CD4-positive, alpha-beta T cell (primary cell): ENCODE measurements at places on chromosomes 1 and 21. TPM values are rescaled to one million over a fixed set of nuclear protein-coding genes. Genes with fewer than 3 reads are reported as not detected.

- H3K27ac ChIP-seq, result no peak overlapping the region
- H3K27me3 ChIP-seq, result peaks cover 4% of the 10 kb centered on the region
- no peaks in the 10 kb centered on the region for H3K36me3 ChIP-seq
- no peak for DNase-seq
Measured at GRCh38 chr1:162270016-162270770, 106.5 kb downstream of the SPATA46 start.

DNA sequence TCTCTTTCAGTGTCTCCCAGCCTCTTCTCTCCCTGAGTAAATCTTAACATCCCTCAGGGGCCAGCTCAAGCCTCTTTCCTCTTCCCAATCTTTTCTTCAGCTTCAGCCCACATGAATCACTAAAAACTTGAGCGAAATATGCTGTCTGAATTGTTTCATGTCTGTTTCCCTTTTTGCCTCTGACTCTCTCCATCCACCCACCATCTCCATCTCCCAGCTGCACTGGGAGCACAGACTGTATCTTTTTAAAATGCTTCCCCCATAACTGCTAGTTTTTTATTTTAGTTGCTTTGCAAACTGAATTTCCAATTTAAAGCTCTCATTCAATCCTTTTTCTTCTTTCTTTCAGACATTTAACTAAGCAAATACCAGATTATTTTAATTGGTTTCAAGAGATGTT lies 3.0 kb upstream of the AHCTF1 start:
- no peaks in the 10 kb centered on the region for H3K36me3 ChIP-seq
- no peak overlapping the region for H3K27ac ChIP-seq
- no peak overlapping the region for H3K4me3 ChIP-seq

- H3K27me3 ChIP-seq, result no peaks in the 10 kb centered on the region
- DNase-seq, result no peak
- H3K36me3 ChIP-seq, result no peaks in the 10 kb centered on the region
- H3K27ac ChIP-seq, result no peak overlapping the region
Measured at GRCh38 chr21:19256934-19257660, 853.5 kb upstream of the TMPRSS15 start.

KRTAP11-1 gene
- not detected for total RNA-seq

- no peaks in the 10 kb centered on the region for H3K4me1 ChIP-seq
- no peak overlapping the region for H3K27ac ChIP-seq
- DNase-seq, result no peak
- H3K4me3 ChIP-seq, result no peak overlapping the region
Measured at GRCh38 chr1:214658785-214659184, 55.8 kb downstream of the CENPF start.

DNA sequence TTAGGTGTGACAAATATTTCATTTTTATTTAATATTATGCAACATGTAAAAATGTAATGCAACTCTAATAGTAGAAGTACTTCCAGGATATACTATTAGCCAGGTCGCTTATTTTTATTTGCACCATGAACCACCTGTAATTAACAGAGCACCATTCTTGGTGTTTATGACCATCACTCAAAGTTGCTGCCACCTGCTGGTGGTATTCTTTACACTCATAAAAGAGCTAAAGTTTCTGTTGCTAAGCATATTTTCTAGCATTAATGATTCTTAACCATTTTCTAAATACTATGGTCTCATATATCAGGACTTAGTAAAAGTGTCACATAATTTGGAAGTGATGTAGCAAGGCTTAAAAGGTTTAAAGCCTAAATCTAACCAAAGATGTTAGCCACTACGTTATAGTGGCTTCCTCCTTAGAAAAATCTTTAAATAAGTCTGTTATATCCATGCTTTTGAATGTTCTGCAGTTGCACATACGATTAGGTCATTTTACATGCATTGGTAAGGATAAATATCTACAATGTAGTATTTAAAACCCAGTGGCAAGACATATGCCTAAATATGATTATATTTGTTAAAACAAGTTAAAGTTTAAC lies 244.5 kb downstream of the NEGR1 start:
- no peak for DNase-seq
- H3K4me1 ChIP-seq, result no peaks in the 10 kb centered on the region
- no peak overlapping the region for H3K27ac ChIP-seq
- H3K36me3 ChIP-seq, result no peaks in the 10 kb centered on the region

SLC9C2 gene
- not detected for total RNA-seq

WNT2B gene
- total RNA-seq, result 0.33 TPM

DNA sequence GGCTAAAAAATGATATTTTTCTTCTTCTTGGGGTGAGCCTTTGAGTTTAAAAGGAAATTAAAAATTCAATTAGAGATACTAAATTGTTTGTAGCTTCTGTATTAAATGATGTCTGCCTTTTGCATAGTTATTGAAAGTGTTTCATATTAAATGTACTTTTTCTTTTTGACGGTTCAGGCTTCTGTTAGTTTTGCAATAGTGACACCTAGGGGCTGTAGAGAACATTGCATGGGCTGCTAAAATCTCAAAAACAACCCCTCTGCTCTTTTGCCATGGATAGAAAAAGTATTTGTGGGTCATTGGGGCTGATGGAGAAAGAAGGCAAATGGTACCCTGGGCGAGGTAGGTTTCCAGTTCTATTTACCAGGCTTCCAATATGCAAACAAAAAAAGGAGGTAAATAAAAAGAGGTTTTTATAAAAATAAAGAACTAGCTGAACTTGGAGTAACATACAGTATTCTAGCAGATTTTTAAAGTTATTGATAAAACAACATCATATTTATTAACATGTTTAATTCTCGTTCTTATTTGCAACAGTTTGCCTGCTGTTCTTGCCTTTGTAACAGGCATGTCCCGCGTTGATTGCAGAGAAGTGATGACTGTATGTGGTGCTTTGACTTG lies 115.4 kb upstream of the HOOK1 start:
- no peaks in the 10 kb centered on the region for H3K36me3 ChIP-seq
- no peak for DNase-seq
- no peak overlapping the region for H3K27ac ChIP-seq
- no peaks in the 10 kb centered on the region for H3K27me3 ChIP-seq
- no peak overlapping the region for H3K4me3 ChIP-seq

DNA sequence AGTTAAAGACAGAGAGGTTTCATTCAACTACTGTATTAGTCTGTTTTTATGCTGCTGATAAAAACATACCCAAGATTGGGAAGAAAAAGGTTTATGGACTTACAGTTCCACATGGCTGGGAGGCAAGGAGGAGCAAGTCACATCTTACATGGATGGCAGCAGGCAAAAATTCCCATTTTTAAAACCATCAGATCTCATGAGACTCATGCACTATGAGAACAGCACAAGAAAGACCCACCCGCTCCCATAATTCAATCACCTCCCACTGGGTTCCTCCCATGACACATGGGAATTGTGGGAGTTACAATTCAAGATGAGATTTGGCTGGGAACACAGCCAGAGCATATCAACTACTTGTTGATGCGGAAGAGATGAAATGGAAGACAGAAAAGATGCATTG lies 9.2 kb downstream of the GPR161 start:
- H3K4me3 ChIP-seq, result no peak overlapping the region
- no peaks in the 10 kb centered on the region for H3K36me3 ChIP-seq
- H3K27ac ChIP-seq, result no peak overlapping the region
- H3K4me1 ChIP-seq, result no peaks in the 10 kb centered on the region

- no peaks in the 10 kb centered on the region for H3K36me3 ChIP-seq
- no peak overlapping the region for H3K27ac ChIP-seq
- peaks cover 18% of the 10 kb centered on the region for H3K27me3 ChIP-seq
- no peak overlapping the region for H3K4me3 ChIP-seq
- no peaks in the 10 kb centered on the region for H3K4me1 ChIP-seq
Measured at GRCh38 chr1:154863315-154864174, 6.5 kb downstream of the KCNN3 start.

GRCh38 chr1:205950280-205950679 lies 7.0 kb upstream of the SLC26A9 start:
- no peak overlapping the region for H3K27ac ChIP-seq
- no peaks in the 10 kb centered on the region for H3K36me3 ChIP-seq
- no peak for DNase-seq
- H3K4me1 ChIP-seq, result no peaks in the 10 kb centered on the region
- no peak overlapping the region for H3K4me3 ChIP-seq

- H3K27me3 ChIP-seq, result peaks cover 17% of the 10 kb centered on the region
- no peaks in the 10 kb centered on the region for H3K4me1 ChIP-seq
- no peak overlapping the region for H3K27ac ChIP-seq
- no peaks in the 10 kb centered on the region for H3K36me3 ChIP-seq
- no peak for DNase-seq
Measured at GRCh38 chr1:47024141-47024801, 802 bp downstream of the CYP4X1 start.

UBL4B gene
- total RNA-seq, result not detected

GRCh38 chr21:45461806-45462341 lies 56.9 kb downstream of the COL18A1 start:
- DNase-seq, result no peak
- H3K27ac ChIP-seq, result no peak overlapping the region
- no peak overlapping the region for H3K4me3 ChIP-seq
- H3K36me3 ChIP-seq, result no peaks in the 10 kb centered on the region
- H3K4me1 ChIP-seq, result no peaks in the 10 kb centered on the region

SH3D21 gene
- total RNA-seq, result 2.6 TPM

ARHGEF10L gene
- 0.11 TPM for total RNA-seq

IGSF3 gene
- 0.08 TPM for total RNA-seq

DNA sequence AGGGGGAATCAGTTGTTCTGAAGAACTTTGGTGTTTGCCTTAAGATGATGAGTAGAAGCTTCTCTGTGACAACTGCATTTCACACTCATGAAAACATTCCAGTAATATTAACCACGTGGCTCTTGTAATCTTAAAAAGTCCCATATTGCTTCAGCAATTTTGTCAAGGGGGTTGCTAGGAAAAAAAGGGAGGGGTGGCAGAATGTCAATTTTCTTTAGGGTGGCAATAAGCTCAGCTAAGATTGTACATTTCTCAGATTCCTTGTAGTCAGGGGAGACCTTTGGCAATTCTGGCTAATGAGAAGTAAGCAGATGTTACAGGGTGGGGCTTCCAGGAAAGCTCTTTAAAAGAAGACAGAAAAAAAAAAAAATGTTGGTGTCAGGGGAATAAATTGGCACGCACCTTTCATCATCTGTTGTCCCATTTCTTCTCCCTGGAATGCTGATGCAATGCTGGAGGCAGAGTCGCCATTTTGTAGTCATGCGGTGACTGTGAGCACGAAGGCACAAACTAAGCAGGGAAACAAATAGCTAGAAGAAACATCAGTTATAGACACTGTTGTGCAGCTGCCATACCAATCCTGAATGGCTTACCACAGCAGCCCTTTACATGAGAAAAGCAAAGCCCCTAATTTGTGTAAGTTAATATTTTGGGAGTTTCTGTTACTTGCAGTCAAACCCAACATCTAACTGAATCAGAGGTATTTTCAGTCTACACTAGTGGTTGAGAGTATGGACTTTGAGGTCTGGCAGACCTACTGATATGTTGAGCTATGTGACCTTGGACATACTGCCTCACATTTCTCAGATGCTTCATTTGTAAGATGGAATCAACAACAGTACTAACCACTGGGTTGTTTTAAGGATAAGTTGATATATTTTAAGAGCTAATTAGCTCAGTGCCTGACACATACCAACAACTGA lies 56.1 kb upstream of the MRPS6 start:
- no peaks in the 10 kb centered on the region for H3K27me3 ChIP-seq
- peaks cover 7% of the 10 kb centered on the region for H3K4me1 ChIP-seq
- H3K36me3 ChIP-seq, result no peaks in the 10 kb centered on the region
- H3K4me3 ChIP-seq, result no peak overlapping the region
- no peak for DNase-seq

SAMSN1 gene
- 51.3 TPM for total RNA-seq

UBE2U gene
- total RNA-seq, result not detected

GRCh38 chr1:212622906-212623305 lies 14.3 kb downstream of the ATF3 start:
- H3K27me3 ChIP-seq, result peaks cover 3% of the 10 kb centered on the region
- no peaks in the 10 kb centered on the region for H3K4me1 ChIP-seq
- DNase-seq, result no peak
- no peak overlapping the region for H3K27ac ChIP-seq
- H3K4me3 ChIP-seq, result no peak overlapping the region

- no peak overlapping the region for H3K27ac ChIP-seq
- DNase-seq, result no peak
- peaks cover 24% of the 10 kb centered on the region for H3K4me1 ChIP-seq
- H3K4me3 ChIP-seq, result no peak overlapping the region
- no peaks in the 10 kb centered on the region for H3K36me3 ChIP-seq
- peaks cover 8% of the 10 kb centered on the region for H3K27me3 ChIP-seq
Measured at GRCh38 chr1:36603461-36603860, 120.7 kb upstream of the CSF3R start.

TCHH gene
- not detected for total RNA-seq

SIPA1L2 gene
- total RNA-seq, result 1.9 TPM

DNA sequence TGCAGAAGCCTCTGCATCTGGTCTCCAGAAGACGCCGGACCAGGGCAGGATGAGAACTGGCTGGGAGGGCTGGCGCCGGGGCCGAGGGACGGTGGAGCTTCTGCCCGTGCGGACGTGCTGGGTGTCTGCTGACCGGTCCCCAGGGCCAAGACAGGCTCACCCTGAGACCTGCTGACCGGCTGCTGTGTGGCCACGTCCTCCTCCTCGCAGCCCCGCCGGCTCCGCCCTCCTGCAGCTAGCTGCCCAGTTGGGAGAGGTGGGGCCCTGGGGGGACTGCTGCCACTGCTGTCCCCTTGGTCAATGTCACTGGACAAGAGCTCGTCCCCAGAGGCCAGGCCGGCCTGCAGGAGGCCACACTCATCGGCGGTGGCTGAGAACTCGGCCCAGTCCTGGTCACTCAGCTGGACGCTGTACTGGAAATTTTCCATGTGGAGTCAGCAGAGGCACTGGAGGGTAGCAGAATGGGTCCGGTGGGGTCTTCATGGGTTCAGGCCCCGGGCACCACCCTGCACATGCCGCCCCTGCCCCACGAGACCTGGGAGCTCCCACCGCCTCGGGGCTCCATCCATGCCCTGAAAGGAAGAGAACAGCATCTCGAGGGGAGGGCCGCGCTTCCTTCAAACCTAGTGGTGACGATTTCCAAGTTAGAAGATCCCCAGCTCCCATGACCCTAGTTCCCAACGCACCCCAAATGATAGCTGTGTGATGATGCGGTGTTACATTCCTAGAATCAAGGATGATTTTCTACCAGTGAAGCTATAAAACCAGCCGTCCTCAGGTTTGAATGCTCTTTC lies 1.1 kb downstream of the PERM1 start:
- H3K4me3 ChIP-seq, result no peak overlapping the region
- no peaks in the 10 kb centered on the region for H3K36me3 ChIP-seq
- H3K27ac ChIP-seq, result no peak overlapping the region
- H3K4me1 ChIP-seq, result peaks cover 10% of the 10 kb centered on the region
- no peak for DNase-seq

PTGS2 gene
- total RNA-seq, result 0.61 TPM

DNA sequence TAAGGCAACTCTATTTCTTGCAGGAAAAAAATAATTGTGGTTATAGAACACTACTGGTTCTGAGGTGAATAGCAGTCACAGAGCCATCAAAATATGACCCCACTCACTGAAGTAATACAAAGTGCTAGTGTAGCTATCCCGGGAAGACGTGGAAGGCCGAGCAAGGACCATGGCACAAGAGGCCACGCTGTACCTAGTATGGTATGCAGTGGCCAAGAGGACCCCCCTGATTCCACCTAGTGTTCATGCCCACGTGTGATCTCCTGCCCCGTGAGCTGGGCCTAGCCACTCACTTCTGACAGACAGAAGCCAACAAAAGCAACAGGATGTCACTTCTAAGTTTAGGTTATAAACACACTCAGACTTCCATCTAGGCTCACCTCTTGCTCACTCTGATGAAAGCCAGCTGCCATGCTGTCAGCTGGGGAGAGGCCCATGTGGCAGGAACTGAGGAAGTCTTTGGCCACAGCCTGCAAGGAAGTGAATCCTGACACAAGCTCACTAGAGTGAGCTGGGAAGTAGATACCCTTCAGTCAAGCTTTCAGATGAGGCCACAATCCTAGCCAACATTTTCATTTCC lies 21.7 kb upstream of the LSS start:
- no peak overlapping the region for H3K4me3 ChIP-seq
- H3K4me1 ChIP-seq, result peaks cover 24% of the 10 kb centered on the region
- H3K27ac ChIP-seq, result no peak overlapping the region
- no peaks in the 10 kb centered on the region for H3K27me3 ChIP-seq
- H3K36me3 ChIP-seq, result peaks cover 94% of the 10 kb centered on the region
